ENCODE measurements at places on chromosomes 2 and 18. TPM values are rescaled to one million over a fixed set of nuclear protein-coding genes. Genes with fewer than 3 reads are reported as not detected.

DNA sequence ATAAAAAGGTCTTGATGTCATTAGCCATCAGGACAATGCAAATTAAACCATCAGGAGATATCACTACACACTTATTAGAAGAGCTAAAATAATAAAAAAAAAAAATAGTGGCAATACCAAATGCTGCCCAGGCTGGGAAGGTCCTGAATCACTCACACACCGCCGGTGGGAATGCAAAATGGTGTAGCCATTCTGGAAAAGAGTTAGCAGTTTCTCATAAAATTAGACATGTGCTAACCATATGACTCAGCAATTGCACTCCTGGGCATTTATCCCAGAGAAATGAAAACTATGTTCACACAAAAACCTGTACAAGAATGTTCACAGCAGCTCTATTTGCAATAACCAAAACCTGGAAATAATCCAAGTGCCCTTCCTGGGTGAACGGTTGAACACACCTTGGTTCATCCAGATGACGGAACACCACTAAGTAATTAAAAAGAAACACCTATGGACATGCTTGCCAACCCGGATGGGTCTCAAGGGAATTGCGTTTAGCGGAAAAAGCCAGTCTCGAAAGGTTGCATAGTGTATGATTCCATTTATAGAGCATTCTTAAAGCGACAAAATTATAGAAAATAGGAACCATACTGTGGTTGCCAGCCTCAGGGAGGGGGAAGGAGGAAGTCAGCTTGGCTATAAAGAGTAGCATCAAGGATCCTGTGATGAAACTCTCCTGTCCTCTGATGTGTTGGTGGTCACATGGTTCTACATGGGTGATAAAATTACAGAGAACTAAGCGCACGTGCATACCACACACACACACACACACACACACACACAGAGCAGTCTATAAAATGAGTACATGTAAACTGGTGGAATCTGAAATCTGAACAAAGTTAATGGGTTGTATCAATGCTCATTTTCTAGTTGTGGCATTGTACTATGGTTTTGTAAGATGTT lies 4.6 kb downstream of the MBP start:
- no peak for DNase-seq

- DNase-seq = no peak
Observed at GRCh38 chr2:178700922-178701342, 106.3 kb downstream of the TTN start.

- no peak for DNase-seq
Observed at GRCh38 chr2:223797811-223798721, 39.3 kb downstream of the AP1S3 start.

GRCh38 chr2:9347411-9347881 lies 75.9 kb downstream of the ITGB1BP1 start:
- DNase-seq = peak; percentile 55

DNA sequence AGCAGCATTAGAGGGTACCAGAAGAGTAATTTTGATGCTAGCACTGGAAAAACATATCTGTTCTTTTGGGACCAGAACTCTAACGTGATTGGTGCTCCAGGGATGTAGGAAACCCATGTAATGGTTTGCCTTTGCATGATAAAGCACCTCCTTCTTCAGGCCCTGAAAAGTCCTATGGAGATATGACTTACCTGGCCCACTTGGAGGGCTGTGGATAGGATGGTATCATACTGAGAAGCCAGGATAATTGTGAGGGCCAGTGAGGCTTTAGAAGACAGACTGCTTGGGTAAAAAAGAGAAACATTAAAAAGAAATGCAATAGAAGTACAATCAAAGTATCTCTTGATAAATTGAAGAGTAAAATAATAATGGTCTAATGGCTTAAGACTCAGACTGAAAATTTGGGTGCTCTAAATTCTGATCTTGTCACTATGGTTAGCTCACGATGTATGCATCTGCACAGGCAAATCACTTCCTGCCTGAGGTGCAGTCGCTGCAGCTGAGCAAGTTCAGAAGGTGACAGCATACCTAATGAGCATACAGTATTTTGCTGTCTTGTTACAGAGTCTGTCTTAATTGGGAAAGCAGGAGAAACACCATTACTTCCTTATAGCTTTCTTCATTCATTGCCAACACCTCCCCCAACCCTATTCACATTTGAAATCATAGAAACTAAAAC lies 371.5 kb downstream of the NUP35 start:
- no peak for DNase-seq

DNA sequence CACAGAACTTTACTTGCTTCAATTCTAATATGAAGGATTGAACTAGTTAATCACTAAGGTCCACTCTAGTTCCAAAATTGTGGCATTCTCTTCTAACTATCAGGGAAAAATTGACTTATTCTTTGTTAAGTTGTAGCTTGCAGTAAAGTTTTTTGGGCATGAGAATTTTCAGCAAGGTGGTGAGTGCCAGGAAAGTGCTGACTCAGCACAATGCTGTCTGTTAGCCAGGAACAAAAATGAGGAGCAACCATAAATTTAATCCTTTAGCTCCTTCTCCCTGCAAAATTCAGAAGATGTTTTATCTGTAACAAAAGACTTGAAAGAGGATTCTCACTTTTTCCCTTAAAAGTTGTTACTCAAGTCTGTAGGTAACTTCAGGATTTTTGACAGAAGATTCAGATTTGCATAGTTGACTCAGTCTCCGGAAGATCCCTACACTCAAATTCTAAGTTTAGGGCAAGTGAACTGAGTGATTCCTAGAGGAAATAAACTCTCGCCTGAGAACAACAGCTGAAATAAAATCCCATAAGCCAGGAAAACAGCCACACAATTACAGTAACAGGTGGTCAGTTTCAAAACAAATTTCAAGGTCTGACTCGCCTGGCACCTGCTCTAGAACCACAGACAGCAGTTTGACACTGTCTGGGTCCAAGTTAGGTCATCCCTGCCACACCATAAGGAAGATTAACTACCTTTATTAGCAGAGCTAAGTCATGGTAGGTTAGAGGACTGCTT lies 20.2 kb upstream of the DARS1 start:
- no peak for DNase-seq

DNA sequence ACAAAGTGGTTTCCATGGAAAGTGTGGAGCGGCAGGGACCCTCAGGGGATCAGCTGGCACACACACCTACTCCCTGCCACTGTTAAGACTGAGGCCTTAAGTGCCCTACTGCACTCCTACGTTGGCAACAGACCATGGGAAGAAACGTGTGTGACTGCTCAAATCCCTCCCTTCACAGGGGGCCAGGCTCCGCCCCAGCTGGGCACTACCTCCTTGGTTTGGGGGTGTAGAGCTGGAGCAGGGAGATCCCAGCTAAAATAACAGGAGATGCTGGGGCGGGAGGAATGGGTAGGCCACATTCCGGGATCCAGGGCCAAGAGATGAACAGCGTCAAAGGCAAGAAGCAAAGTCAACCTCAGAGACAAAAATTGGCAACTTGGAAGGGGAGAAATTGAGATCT lies 231.0 kb downstream of the EN1 start:
- no peak for DNase-seq

The CCT4 gene
- total RNA-seq = 122 TPM

The MAP2 gene
- 3.0 TPM for total RNA-seq

The SPATA3 gene
- not detected for total RNA-seq

The CLIP4 gene
- 32.8 TPM for total RNA-seq

The GLB1L gene
- 9.9 TPM for total RNA-seq

The CENPO gene
- total RNA-seq = 7.7 TPM

The ANKRD53 gene
- total RNA-seq = 1.8 TPM
